ENCODE measurements at places on chromosomes 3 and 15. TPM values are rescaled to one million over a fixed set of nuclear protein-coding genes. Genes with fewer than 3 reads are reported as not detected.
A peak's percentile ranks its signal among the peaks of the same experiment; 100 is the strongest.

The TMEM108 gene
- total RNA-seq, result 10.2 TPM

The BMF gene
- total RNA-seq, result 36.9 TPM

The GOLGA8R gene
- 0.50 TPM for total RNA-seq

The SLC41A3 gene
- 28.4 TPM for total RNA-seq

The SLC28A2 gene
- not detected for total RNA-seq

The POPDC2 gene
- total RNA-seq, result 0.53 TPM

The MRPL46 gene
- total RNA-seq, result 26.8 TPM

The FANCD2OS gene
- not detected for total RNA-seq

The SMCO1 gene
- total RNA-seq, result not detected

DNA sequence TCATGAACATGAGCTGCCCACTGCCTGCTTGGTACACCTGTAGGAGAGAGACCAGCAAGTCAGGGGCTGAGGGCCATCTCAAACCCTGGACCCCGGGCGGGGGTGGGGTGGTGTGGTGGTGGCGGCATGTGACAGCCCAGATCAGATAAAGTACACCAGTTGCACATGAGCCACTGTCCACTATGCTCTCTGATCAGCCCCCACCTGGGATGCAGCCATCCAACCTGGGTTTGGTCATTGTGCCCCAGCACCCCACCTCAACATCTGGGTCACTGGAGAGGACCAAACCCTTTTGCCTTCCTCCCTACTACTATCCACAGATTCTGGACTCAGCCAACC is 3.0 kb upstream of the NCKIPSD start:
- H3K27me3 ChIP-seq, result no peaks in the 10 kb centered on the region
- DNase-seq, result no peak
- H3K4me3 ChIP-seq, result no peak overlapping the region
- no peak overlapping the region for H3K27ac ChIP-seq
- peaks cover 52% of the 10 kb centered on the region for H3K36me3 ChIP-seq

DNA sequence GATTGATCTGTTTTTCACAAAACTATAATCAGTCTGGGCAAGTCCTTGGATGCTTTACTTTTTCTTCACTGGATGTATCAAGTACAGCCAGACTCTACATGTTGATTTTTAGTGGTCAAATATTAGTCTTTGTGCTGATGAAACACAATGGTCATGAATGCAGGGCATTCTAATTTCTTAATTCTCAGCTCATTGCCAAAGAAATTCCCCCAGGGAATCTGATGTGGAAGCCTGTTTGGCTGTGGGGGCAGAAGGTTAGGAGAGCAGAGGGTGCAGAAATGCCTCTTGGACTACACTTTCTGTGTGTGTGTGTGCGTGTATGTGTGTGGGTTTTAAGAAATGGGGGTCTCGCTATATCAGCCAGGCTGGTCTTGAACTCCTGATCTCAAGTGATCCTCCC is 48.7 kb upstream of the HACD2 start:
- H3K4me3 ChIP-seq, result no peak overlapping the region
- peaks cover 64% of the 10 kb centered on the region for H3K4me1 ChIP-seq
- 0 out of 2 replicates have a peak overlapping the region, but pooled peaks have one; percentile 28 for H3K27ac ChIP-seq
- peaks cover 6% of the 10 kb centered on the region for H3K36me3 ChIP-seq
- DNase-seq, result no peak

GRCh38 chr3:156681002-156681401 is 6.6 kb downstream of the TIPARP start:
- peak; percentile 21 for DNase-seq
- no peaks in the 10 kb centered on the region for H3K27me3 ChIP-seq
- peaks cover 20% of the 10 kb centered on the region for H3K36me3 ChIP-seq
- H3K4me3 ChIP-seq, result no peak overlapping the region
- peak overlapping the region; percentile 69 for H3K27ac ChIP-seq
- peaks cover 43% of the 10 kb centered on the region for H3K4me1 ChIP-seq

- no peaks in the 10 kb centered on the region for H3K27me3 ChIP-seq
- no peaks in the 10 kb centered on the region for H3K36me3 ChIP-seq
- DNase-seq, result no peak
- H3K27ac ChIP-seq, result no peak overlapping the region
Measured at GRCh38 chr3:36178018-36178417, 202.3 kb upstream of the STAC start.

GRCh38 chr15:72034859-72035650 is 82.9 kb downstream of the MYO9A start:
- H3K4me1 ChIP-seq, result peaks cover 3% of the 10 kb centered on the region
- peaks cover 13% of the 10 kb centered on the region for H3K36me3 ChIP-seq
- H3K4me3 ChIP-seq, result no peak overlapping the region

- DNase-seq, result no peak
- H3K36me3 ChIP-seq, result no peaks in the 10 kb centered on the region
- H3K4me1 ChIP-seq, result peaks cover 19% of the 10 kb centered on the region
- no peak overlapping the region for H3K4me3 ChIP-seq
Measured at GRCh38 chr15:100245855-100246254, 95.9 kb downstream of the ADAMTS17 start.

- no peaks in the 10 kb centered on the region for H3K36me3 ChIP-seq
- peaks cover 11% of the 10 kb centered on the region for H3K27me3 ChIP-seq
- H3K27ac ChIP-seq, result no peak overlapping the region
- DNase-seq, result no peak
Measured at GRCh38 chr15:45147606-45148005, 17.8 kb downstream of the DUOX1 start.

DNA sequence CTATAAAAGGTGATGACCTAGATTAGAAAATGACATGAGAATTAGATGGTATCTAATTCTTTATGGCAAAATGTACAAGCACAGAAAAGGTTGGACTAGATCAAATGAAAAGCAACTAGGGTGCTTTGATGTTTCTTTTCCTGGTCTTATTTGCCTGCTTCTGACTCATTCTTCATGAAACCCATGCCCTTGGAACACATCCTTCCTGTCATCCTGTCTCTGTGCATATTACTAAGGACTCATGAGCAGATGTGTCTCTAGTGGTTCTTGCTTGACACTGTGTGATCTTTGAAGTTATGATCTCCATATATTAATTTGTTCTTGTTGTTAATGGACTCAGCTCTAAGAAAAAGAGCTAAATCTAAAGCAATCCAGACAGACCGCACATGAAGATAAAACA is 314.0 kb downstream of the ERC2 start:
- H3K27ac ChIP-seq, result no peak overlapping the region
- no peaks in the 10 kb centered on the region for H3K27me3 ChIP-seq
- peaks cover 11% of the 10 kb centered on the region for H3K4me1 ChIP-seq
- no peak overlapping the region for H3K4me3 ChIP-seq
- no peak for DNase-seq

DNA sequence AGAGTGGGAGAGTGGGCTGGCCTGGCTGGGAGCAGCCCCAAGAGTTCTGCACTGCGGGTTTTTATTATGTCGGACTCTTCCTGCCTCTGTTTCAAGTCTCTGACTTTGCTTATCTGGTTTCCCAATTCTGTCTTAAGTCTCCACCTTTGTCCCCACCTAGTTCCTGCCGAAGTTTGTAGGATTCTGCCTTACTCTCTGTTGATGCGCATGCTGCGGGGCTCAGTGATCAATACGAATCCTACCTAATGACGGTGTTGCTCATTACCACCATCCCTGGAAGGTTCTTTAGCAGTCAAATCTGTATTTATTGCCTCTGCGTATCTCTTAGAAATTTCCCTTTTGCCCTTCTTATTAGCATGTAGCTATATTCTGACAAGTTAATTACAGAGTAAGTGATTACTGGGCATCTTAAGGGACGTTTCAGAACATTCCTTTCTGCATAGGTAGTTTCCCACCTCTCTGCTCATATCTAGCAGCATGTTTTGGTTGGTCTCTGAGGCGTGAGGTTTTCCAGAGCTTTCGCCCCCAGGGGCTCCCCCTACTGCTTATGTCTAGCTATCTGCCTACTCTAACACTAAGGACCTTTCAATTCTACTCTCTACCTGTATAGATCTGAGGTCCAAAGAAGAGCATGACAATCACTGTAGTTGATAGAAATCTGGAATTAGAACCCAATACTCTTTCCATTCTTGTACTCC is 236.0 kb upstream of the EIF1B start:
- peaks cover 9% of the 10 kb centered on the region for H3K27me3 ChIP-seq
- DNase-seq, result peak; percentile 48

DNA sequence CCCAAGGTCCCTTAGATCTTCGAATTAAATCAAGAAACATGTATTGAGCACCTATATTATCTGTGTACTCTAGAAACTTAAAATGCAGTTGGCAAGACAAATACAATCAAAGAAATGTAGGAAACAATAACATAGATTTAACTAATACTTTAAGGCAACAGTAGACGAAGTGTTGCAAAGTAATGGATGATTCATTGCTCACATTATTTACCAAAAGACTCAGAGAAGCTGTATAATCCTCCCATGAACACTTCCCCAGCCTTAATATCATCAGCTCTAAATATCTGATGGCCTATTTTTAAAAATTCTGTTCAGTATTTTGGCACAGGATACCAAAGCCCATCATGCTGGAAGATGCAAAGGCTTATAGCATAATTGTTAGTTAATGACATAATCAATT is 272.1 kb upstream of the TTC14 start:
- H3K27ac ChIP-seq, result no peak overlapping the region
- H3K27me3 ChIP-seq, result no peaks in the 10 kb centered on the region
- DNase-seq, result no peak
- H3K36me3 ChIP-seq, result no peaks in the 10 kb centered on the region
- peaks cover 18% of the 10 kb centered on the region for H3K4me1 ChIP-seq

DNA sequence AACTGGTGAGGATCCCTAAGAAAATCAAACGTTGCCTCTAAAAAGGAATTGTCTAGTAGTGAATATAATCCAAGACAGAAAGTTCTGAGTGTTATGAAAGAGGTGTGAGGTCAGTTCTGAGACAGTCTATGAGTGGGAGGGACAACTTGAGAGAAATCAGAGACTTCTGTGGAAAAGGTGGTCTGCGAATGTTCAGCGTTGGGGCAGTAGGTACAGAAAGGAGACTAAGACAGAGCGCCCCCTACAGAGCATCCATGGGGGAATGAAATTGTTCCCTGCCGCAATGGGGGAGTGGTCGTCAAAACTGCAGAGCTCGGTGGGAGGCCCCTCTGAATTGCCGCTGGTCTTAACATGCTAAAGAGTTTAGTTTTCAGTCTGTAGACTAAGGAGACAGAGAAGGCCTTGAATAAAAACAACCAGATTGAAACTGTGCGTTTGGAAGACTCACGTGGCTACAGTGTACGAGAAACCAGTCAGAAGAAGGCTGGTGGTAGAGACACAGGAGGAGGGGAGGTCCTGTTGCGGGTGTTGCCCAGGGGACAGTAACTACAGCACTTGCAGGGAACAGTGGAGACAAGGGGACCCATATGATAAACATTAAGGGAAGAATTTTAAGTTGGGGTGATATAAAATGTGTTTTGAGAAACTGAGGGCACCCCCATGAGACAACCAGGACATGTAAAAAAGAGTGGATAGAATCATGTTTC is 6.9 kb downstream of the TNIK start:
- H3K4me1 ChIP-seq, result peaks cover 11% of the 10 kb centered on the region
- DNase-seq, result peak; percentile 78
- H3K36me3 ChIP-seq, result no peaks in the 10 kb centered on the region

- H3K27me3 ChIP-seq, result no peaks in the 10 kb centered on the region
- no peak for DNase-seq
- H3K4me3 ChIP-seq, result no peak overlapping the region
- H3K36me3 ChIP-seq, result no peaks in the 10 kb centered on the region
Measured at GRCh38 chr15:61759639-61760038, 300.6 kb downstream of the VPS13C start.

DNA sequence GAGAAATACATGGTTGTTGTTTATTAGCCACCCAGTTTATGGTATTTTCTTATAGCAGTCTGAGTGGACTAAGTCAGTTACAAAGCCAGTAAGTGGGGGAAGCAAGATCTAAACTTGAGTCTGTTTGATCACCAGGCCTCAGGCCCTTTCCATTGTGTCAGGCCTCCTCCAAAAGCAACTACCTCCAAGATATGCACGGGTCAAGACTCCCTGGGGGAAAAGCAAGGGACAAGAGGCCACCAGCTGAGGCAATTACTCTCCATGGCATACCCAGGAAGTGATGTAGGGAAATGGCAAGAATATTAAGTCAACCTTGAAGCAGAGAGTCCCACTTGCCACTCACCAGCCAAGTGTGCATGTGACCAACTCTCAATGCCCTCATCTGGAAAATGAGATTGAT is 28.6 kb upstream of the SRGAP3 start:
- H3K4me3 ChIP-seq, result no peak overlapping the region
- no peak overlapping the region for H3K27ac ChIP-seq
- DNase-seq, result no peak
- H3K36me3 ChIP-seq, result no peaks in the 10 kb centered on the region
- peaks cover 15% of the 10 kb centered on the region for H3K4me1 ChIP-seq
- no peaks in the 10 kb centered on the region for H3K27me3 ChIP-seq

DNA sequence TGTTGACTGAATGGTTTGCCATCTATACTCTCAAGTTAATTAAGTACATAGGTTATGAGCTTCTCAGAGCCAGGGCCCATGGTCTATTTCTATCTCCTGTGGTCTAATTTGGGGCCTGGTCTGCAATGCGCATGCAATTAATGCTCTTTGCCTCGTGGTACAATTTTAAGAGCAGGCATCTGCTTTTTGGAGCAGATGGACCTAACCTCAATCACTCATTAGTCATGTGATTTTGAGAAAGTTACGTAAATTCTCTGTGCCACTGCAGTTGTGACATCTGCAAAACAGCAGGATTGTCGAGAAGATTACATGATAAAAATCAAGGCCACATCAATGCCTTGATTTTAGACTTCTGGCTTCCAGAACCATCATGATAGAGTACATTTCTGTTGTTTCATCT is 543.7 kb upstream of the ADAMTS9 start:
- H3K36me3 ChIP-seq, result no peaks in the 10 kb centered on the region
- no peaks in the 10 kb centered on the region for H3K4me1 ChIP-seq
- DNase-seq, result no peak
- no peaks in the 10 kb centered on the region for H3K27me3 ChIP-seq
- no peak overlapping the region for H3K27ac ChIP-seq

DNA sequence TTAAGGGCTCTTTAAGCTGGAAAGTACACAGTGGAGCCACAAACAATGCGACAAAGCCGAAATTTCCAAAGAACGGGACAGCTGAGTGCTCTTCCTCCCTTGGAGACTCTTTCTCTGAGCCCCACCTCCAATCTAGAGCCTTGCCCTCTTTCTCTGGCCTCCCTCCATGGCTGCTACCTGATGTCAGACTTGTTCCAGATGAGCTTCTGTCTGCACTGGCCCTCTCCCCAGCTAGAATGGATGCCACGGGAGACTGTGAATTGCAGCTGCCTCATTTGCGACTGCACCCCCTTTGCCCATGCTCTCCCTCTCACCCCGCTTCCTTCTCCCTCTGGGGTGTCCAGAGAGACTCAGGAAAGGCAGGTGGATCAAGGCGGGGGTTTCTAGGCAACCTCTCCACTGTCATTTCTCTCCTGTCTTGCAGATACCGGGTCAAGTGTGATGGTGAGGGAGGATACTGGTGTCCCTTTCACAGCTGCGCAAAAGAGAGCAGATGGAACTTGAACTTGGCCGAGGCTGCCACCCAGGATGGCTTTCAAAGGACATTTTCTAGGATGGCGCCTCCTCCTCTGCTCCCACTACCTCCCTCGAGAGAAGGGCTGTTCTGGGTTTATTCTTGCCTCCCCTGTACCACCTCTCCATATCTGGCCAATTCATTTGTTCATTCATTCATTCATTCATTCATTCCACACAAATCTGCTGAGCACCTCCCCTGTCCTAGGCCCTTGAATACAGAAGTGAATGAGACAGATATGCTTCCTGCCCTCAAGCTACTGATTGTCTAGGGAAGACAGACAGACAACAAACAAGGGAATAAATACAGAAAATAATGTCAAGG is 12.8 kb downstream of the ATP2B2 start:
- no peak overlapping the region for H3K4me3 ChIP-seq
- no peaks in the 10 kb centered on the region for H3K36me3 ChIP-seq
- H3K27ac ChIP-seq, result no peak overlapping the region
- H3K4me1 ChIP-seq, result peaks cover 2% of the 10 kb centered on the region
- H3K27me3 ChIP-seq, result no peaks in the 10 kb centered on the region

Measured in WTC11 (cell line).